Umbilical cord (tissue), 2 donors: ENCODE measurements at places on chromosomes 1 and 21.

- DNase-seq = no peak
These were observed 25.3 kb downstream of the CNIH4 start for GRCh38 chr1:224381880-224382548.

DNA sequence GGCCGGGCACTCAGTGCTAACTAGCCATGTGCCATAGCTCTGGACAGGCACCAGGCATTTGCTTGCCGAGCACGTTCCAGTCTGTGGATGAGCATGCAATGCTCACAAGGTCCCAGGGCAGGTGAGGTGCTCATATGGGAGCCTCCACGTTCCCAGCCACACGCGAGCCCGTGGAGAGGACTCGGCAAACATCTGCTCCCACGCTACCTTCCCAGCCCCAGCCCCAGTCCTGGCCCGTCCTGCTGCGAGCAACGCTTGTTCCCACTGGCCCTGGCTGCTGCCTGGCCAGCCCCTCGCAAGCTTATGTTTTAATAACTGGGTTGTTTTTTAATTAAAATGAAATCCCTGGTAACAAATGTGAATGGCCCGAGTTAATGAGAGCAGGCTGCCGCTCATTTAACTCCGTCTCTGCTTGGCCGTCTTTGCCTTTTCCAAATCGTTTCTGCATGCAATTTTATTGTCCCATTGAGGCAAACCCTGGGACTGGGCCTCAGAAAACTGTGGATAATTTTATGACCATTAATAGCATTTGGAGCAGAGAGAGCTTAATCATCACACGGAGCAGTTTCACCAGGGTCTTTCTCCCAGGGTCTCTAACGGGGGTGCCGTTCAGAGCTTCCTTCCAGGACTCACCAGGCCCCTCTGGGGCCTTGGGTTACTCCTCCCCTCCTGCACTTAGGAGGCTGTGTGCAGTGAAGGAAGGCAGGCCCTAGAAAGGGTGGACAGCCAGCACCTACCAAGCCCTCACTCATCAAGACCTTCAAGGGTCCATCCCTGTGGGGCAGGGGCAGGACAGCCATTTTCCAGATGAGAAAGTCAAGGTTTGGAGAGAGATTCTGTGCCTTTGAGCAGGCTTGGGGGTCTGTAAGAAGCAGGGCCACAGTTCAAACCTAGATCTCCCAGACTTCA, 136.8 kb downstream of the GLIS1 start:
- no peak for DNase-seq

DNA sequence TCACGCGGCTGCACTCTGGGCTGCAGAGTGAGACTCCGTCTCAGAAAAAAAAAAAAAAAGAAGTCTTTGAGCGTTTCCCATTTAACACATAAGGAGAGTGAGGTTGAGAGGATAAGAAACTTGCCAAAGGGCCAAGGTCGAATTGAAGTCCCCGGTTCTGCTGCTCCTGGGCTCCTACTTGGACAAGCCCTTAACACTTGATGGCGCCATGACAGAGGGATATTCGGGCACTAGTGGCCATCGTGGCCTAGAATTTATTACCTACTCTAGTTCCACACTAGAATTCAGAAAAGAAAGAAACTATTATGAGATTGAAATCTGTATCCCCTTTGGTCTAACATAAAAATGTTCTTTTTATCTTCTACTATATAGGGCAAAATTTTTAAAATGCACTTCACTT, 65.7 kb upstream of the NEK2 start:
- DNase-seq = no peak

DNA sequence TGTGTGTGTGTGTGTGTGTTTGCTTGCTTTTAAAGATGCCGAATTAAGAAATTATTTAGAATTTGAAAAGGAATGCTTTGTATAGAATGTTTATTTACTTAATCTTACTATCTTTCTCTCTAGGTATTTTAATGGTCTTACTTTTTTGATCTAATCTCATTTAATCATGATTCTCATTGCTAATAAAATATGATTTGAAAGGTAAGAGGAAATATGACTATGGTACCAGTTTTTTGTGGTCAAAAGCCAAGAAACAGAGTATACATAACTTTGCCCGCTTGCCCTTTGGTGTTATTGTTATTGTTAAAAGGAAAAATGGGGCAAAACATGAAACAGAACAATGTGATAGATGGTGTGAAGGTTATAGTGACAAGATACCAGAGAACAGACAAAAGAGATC, 74.6 kb downstream of the RPS6KC1 start:
- no peak for DNase-seq

DNA sequence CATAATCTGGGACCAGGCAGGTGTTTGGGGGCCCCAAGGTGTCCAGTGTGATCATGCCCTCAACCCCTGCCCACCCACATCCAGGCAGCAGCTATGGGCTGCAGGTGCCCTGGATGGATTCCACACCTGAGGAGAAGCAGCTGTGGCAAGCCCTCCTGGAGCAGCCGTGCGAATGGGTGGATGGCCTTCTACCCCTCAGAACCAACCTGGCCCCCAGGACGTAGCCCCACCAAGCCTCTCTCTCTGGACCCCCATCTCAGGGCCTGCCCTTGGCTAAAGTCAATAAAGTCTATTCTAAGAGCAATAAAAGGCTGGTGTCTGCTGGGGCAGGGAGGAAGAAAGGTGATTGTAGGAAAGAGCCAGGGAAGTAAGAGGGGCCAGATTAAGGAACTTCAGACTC, 11.8 kb downstream of the SYTL1 start:
- no peak for DNase-seq

DNA sequence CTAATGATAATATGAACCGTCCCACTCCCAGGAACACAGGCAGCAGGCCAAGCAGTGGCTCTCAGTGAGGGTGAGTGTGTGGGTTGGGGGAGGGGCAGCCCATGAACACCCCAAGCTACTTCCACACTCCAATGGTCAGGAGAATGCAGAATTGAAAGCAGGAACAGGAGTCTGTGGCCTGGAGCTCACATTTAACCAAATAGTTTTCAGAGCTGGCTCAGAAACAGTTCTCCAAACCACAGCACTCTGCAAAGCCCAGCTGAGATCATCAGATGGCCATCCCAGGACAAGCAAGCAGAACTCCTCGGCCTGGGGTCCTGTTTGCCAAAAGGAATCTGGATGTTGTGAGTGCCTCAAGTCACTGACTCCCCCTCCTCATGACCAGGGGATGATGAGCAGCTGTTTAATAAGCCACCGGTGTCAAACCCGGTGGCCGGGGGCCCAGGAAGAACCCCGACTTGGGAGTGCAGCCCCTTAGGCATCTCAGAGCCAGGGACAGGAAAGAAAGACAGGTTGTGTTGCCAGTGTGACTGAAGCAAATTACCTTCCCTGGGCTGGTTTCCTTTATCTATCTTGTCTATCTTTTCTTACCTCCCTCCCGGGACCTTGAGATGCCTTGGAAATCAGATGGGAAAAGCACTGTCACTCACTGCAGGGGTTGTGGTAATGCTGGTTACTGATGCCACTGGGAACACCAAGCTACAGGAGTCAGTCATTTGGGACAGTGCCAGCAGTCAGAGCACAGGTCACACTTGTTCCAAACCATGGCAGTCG, 20.4 kb downstream of the DEGS1 start:
- DNase-seq = peak; percentile 58

GRCh38 chr1:53074313-53075154, 12.5 kb downstream of the PODN start:
- no peak for DNase-seq

DNA sequence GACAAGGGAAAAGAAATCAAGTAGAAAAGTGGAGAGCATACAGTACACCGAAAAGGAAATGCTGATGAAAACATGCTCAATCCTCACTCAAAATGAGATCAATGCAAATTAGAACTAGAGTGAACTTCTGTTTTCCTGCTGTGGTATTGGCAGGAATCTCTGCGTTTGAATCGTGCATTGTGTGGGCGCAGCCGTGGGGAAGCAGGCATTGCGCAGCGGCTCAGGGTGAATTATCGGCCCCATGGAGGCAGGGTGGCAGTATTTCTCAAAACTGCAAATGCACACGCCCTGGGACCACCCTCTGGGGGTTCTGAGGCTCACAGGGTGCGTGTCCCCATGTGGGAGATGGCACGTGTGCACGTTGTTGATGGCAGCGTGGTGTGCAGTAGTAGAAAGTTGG, 140.6 kb downstream of the PEX14 start:
- no peak for DNase-seq

DNA sequence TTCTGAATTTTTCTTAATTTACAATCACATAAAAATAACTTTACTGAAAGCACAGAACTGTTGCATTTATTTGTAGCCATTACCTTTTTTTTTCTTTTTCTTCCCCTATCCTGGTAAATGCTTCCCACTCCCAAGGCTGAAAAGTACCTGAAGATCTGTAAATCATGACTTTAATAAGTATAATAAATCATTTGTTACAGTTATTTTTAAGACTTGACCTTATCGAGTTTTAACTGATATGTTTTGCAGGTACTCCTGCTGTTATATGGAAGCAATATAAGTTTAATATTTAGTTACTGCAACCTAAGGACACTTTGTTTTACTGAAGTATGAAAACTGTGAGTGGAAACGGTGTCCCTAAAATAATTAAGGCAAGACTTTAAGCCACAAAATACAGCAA, 142.6 kb downstream of the TTLL7 start:
- no peak for DNase-seq

GRCh38 chr1:8239039-8239305, 78.9 kb upstream of the SLC45A1 start:
- peak; percentile 50 for DNase-seq
